ENCODE measurements at places on chromosomes 6 and 20. TPM values are rescaled to one million over a fixed set of nuclear protein-coding genes. Genes with fewer than 3 reads are reported as not detected.
A peak's percentile ranks its signal among the peaks of the same experiment; 100 is the strongest.

GRCh38 chr20:49567421-49568277, at the start of gene PTGIS:
Gene PTGIS, minus strand, starts transcription at chr20:49568137. Its CDS starts 21 bp downstream, at chr20:49568116.
- peak; percentile 53 for DNase-seq

GRCh38 chr6:72580281-72580940, 41.5 kb upstream of the KCNQ5 start:
- no peak for DNase-seq

- DNase-seq = no peak
Observed at GRCh38 chr6:50333696-50334095, 284.0 kb upstream of the DEFB112 start.

GRCh38 chr6:26327450-26328264, 37.3 kb upstream of the BTN3A2 start:
- no peak for DNase-seq

DNA sequence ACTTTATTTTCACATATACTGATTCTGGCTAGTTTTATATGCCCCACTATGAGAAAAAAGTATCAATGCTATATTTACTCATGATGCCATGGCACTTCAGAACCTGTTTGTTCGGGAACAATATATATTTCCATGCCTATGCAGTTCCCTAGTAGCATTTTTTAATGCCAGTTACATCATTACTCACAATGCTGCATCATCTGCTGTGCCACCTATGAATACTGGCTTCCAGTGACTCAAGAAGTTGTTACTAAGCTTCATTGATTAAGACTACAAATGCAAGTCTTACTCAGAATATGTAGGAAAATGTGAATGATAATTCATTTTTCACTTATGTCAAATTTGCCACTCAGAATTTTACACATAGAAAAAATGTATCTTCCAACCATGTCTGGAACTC, 97.9 kb downstream of the MAFB start:
- no peak for DNase-seq

- DNase-seq = peak; percentile 49
Observed at GRCh38 chr6:153312634-153313033, 181.6 kb upstream of the RGS17 start.

DNA sequence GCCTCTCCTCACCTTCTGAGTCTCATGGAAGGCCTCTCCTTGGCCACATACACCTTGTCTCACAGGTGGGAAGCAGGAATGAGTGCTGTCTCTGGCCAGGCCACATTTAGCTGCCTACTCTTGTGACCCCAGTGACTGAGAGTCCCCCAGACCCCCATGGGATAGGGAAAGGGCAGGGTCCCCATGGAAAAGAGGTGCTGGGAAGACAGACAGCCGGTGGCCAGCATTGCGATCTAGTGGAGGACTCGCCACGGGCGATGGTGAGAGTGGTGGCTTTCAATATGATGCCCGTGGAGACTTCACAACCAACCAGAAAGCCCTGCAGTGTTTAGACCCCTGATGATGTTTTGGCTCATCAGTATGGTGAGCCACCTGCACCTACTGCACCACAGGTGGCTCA, 19.8 kb downstream of the MANBAL start:
- no peak for DNase-seq

- peak; percentile 55 for DNase-seq
Observed at GRCh38 chr20:44532259-44532980, 10.6 kb upstream of the SERINC3 start.

DNA sequence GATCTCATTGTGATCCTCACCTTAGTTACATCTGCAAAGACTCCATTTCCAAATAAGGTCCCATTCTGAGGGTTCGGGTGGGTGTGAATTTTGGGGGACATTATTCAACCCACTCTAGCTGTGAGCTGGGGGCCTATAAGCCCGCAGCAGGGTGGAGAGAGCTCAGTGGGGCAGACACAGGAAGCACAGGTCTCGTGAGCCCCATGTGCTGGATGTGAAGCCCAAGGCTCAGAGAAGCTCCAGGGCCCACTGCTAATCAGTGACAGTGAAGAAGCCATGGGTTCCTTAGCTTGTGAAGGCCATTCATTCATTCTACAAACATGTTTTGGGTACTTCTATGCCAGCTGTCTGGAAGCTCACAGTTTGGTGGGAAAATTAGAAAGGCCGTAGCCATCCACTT, 47.5 kb downstream of the CHMP4B start:
- DNase-seq = no peak

- DNase-seq = peak; percentile 60
Observed at GRCh38 chr20:48326868-48327267, 500.9 kb downstream of the PREX1 start.

DNA sequence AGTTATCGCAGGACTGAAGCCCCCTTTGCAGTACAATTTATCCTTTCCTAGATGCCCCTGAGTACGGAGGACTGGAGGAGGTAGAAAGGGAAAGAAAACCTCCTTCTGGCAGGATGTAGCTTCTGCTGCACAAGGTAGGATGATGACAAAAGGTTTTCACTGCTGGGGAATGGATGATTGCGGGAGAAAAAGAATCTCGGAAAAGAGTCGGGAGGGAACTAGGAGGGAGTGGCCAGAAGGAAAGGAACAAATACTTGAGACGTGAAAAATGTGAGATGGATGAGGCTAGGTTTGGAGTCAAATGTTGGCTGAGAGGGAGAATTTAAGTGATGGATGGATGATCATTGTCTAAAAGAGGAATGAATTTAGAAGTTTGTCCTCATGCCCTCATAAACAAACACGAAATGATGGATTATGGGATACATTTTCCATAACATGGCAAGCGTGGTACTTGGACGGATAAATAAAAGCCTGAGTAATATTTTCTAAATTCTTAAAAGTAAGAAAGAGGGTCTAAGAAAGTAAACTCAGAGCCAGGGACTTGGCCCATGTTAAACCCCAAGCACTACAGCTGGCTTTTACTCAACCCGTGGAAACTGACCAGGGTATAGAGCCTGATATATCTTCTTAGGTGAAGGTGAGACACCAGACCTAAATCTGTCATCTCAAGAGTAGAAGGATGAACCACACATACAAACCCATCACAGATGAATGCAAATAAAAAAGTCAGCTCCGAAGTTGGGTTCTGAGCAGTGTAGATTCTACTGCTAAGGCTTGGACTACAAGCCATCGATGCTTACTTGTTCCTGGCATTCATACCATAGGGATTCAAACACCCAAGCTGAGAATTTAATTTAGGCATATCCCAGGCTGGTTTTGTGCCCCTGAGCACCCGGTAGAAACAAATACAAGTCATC, 72.4 kb downstream of the HFE start:
- DNase-seq = no peak

GRCh38 chr6:139713900-139714506, 339.6 kb upstream of the CITED2 start:
- DNase-seq = no peak

DNA sequence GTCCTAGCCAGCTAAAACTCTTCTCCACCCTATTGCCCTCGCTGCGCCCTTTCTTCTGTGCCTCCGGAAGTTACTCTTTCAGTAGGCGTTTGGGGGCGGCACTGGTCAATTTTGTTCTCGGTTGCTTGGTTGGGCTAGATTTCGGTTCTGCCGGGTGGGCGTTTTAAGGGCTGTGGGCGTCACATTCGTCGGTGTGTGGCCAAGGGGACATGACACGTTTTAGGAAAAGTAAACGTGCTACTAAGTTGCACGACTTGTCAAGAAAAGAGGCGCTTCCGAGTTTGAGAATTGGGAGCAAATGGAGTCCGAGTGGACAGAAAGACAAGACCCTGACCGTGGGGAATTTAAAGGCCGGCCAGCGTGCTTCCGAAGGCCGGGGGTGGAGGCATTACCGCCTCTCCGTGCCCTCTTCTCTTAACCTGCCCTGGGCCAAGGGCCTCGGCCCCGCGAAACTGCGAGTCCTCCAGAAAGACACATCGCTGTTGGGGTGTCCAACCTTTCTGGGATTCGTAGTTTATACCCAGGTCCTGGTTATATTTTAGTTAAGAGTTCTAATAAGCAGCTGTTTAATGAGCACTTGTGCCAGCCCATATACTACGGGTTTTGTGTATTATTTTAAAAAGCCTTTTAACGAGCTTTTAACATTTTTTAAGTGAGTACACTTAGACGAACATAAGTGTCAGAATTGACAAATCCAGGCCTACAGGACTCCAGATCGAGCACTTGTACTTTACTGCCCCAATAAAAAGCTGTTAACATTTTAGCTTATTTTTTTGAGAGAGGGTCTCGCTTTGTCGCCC, 664 bp upstream of the BAG6 start:
- DNase-seq = peak; percentile 88

- no peak for DNase-seq
Observed at GRCh38 chr20:62263396-62263795, 25.1 kb downstream of the OSBPL2 start.

GRCh38 chr6:16483315-16483875, 245.0 kb downstream of the GMPR start:
- no peak for DNase-seq

DNA sequence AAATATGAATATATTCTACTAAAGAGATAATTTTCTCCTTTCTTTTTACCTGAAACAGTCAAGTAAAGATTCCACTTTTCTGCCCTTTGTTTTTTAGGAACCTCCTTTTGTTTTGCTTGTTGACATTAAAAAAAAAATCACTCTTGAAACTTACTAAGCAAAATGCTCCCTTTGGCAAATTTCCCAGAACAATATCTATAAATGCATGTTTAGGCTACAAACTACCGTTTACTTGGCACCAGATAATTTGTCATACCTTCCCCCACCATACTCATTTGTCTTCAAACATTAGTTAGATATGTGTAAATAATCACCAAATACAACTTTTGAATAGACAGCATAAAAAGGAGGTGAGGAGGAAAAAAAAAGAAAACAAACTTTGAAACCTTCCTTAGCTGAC, 604.7 kb downstream of the RFPL4B start:
- no peak for DNase-seq

JPH2 gene
- 181 TPM for total RNA-seq

NHSL1 gene
- total RNA-seq = 44.2 TPM

USP49 gene
- 1.2 TPM for total RNA-seq

FOXC1 gene
- 3.5 TPM for total RNA-seq
